ENCODE measurements at places on chromosomes 7 and 10.

DNA sequence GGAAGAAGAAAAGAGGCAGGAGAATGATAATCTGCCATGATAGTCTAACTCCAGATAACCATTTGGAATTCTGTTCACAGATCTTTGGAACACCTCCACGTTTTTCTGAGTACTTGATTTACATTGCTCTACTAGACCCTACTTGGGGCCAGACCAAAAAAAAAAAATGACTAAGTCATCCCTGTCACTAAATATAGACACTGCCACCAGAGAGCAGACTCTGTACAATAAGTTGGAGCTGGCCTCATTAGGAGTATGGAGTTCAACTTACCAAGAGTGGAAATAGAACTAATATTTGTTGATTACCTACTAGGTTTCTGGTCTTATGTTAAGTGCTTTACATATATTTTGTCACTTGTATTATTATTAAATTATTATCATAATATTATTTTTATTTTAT lies 80.9 kb upstream of the ZNF800 start:
- no peak for DNase-seq

GRCh38 chr10:28304032-28304571 lies 1.2 kb upstream of the MPP7 start:
- no peak for DNase-seq

DNA sequence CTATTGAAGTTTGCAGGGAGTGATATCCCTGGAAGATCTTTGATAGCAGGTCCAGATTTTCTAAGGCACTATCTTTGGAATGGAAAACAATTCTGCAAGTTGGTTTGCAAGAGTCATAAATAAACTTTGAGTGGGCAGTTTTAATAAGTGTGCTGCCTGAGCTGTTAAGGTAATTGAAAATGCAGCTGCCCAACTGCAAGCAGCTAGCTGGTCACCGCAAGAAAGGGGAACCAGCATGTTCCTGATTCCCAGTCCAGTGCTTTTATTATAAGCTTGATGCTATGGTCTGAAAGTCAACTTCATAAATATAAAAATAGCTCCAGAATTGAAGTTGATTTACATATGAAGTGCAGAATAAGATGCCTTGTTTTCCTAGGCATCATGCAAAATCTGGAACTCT lies 308.4 kb downstream of the ZNF248 start:
- no peak for DNase-seq

- DNase-seq: peak; percentile 69
Observed at GRCh38 chr7:151448261-151449252, 8.6 kb upstream of the CRYGN start.

- peak; percentile 42 for DNase-seq
Observed at GRCh38 chr10:100996678-100997359, 2.8 kb upstream of the LZTS2 start.

GRCh38 chr10:107477266-107477665 lies 312.8 kb upstream of the SORCS1 start:
- no peak for DNase-seq

DNA sequence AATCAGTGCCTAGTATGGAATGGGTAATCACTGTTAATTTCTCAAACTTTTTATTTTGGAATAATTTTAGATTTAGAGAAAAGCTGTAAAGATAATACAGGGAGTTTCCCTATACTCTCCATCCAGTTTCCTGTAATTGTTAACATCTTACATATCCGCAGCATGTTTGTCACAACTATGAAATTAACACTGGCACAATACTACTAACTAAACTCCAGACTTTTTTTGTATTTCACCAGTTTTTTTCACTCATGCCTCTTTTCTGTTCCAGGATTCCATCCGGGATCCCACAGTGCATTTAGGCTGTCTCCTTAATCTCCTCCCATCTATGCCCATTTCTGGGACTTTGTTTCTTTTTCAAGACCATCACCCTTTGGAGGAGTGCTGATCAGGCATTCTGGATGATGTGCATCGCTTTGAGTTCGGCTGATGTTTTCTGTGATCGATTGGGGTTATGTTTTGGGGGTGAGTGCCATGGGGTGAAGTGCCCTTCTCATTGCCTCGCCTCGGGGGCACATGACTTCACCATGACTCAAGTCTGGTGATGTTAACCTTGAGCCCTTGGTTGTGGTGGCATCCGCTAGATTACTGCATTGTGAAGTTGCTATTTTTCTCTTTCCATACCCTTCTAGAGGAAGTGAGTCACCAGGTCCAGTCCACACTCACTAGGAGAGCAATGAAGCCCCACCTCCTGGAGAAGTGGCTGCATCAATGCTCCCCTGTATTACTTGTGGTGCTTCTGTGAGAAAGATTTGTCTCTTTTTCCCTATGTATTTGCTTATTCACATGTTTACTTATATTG lies 43.9 kb upstream of the GRB10 start:
- peak; percentile 93 for DNase-seq

DNA sequence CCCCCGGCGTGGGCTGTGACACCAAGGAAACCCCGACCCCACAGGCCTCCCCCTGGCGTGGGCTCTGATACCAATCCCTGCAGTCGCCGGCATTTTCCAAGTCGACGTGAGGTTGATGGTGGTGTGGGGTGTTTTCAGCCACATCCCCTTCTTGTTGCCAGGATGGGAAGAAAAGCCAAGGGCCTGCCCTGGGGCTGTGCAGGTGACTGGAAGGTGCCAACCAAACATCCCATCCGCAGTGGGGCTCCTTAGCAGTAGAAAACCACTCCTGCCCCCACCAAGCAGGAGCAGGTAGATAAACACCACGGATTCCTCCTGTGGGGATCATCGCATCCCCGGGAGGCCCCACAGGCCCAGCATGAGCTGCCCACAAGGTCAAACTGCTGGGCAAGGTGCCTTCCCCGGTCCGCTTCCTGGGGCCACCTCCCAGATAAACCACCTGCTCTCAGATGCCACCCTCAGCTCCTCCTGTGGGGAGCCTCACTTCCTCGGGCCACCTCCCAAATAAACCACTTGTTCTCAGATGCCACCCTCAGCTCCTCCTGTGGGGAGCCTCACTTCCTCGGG lies 88.5 kb upstream of the DIP2C start:
- no peak for DNase-seq

DNA sequence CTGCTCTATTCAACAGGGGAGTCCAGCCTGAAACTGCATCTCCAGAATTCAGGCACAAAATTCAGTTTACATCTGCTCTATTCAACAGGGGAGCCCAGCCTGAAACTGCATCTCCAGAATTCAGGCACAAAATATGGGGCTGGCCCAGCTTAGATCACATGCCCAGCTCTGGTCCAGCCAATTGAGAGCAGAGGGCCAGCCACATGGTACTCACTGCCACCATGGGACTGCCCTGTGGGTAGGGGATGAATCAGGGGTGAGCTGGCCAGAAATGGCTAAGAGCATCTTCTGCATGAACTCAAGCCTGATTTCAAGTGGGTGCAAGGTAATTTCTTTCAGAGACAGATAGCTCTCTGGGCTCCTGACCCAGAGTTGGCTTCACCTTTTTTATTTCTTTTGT lies 156.6 kb upstream of the LYZL2 start:
- peak; percentile 78 for DNase-seq

GRCh38 chr7:146722986-146723385 lies 606.4 kb downstream of the CNTNAP2 start:
- DNase-seq: no peak

GRCh38 chr7:82469207-82469606 lies 25.6 kb upstream of the CACNA2D1 start:
- no peak for DNase-seq

DNA sequence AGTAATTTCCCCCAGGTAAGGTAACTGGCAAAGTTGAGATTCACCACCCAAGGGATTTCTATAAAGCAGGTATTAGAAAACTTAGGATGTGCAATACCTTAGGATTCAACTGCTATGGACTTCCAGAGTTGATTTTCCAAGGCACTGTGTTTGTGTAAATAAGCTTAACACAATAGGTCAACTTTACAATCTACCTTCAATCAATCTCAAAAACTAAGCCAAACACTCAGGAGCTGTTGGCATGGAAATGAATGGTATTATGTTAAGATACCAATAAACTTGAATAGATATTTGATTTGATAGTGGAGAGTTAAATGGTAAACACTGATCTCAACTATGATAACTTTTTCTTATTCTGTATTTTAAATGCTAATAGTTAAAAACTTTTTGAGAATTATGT lies 762 bp upstream of the SEMA3E start:
- DNase-seq: no peak

- no peak for DNase-seq
Observed at GRCh38 chr7:66518151-66518691, 110.5 kb upstream of the KCTD7 start.

GRCh38 chr7:109582211-109582610 lies 1012.5 kb downstream of the DNAJB9 start:
- no peak for DNase-seq

- peak; percentile 44 for DNase-seq
Observed at GRCh38 chr10:95655571-95656290, 780 bp downstream of the ALDH18A1 start.

- no peak for DNase-seq
Observed at GRCh38 chr7:3461923-3462322, 160.9 kb downstream of the SDK1 start.

DNA sequence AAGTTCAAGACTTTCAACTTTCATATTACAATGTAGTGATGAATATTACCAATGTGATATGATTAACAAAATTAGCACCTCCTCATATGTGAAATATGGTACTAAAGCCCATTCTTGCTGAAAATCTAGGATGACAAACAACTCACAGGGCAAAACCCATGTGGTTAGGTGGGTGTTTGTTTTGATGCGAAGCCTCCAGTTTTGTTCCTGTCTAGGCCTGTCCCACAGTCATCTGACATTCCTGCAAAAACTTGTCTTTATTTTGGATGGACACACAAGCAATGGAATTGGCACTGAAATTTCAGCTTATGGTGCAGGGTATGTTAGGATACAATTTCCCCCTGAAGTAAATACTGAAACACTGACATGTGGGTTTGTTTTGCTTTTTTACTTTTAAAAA lies 95.3 kb downstream of the PARD3 start:
- no peak for DNase-seq

- DNase-seq: peak; percentile 49
Observed at GRCh38 chr7:143305423-143306070, 10.4 kb upstream of the CLCN1 start.

DNA sequence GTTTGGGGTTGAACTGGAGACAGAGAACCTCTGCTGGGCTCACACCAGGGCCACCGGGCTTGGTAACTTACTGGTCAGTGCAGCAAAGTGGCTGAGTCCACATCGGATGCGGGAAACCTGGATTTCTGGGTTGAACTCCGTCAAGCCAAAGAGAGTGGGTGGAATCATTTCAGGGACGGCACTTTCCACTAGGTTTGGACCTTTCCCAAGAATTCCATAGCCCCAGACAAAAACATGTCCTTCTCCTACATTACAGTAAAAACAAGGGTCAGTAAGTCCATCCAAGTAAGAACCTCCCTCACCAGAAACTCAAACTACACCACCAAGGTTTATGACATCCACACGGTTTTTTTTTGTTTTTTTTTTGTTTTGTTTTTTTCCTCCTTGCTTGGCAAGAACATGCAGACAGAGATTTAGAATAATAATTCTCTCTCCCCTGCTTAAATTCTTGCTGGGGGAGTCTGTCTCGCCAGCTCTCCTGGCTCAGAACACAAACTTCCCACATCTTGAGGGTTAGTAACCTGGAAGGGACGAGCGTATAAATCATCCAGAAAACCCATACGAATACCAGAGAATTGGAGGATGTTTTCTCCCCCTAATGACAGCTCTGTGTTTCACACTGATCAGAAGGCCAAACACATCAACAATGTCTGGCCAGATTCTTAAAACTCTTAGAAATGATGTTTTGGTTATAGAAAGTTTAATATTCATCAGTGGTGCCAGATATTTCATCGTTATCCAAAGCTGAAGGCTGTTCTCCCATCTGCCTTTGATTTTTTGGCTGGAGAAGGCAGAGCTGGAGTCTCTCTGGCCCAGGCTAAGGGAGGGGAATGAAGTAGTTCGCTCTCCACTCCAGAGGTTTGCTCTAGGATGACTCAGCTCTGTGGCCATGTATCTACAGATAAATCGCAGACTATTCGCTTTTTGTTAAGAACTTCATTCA lies 17.5 kb downstream of the RCC1L start:
- DNase-seq: peak; percentile 39

DNA sequence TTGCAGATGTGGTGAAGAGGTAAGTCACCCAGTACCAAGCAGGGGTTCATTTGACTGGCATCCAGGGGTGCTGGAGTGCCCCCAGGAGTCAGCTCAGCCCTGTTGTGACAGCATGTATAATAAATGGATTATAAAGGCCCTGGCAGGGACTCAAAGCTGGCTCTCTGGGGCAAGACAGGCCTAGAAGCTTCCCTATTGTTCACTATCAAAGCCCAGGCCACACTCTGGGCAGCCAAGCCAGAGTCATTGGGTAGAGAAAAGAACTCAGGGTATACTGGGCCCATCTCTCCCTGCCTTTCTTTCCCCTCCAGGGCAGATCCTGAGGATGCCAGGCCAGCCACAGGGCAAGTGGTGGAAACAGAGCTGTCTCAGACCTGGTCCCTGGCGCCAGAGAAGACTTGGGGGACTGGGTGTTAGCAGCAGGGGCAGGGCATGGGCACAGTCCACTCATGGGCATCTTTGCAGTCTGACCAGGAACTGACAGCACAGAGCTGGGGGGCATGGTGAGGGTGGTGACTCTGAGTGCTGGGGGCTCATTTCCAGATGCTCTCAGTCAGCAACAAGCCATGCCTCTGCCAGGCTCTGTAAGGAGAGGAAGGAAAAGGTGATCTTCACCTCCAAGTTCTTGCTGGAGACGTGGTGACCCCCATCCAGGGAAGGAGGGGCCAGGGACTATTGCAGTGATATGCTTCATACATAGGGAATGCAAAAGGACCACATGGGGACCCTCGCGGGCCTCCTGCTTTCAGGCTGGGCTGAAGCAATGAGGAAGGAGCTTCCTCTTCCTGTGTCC lies 11.7 kb downstream of the RBP3 start:
- DNase-seq: no peak

- DNase-seq: no peak
Observed at GRCh38 chr7:42720012-42720411, 191.9 kb downstream of the C7orf25 start.

- no peak for DNase-seq
Observed at GRCh38 chr10:127548022-127548421, 1.1 kb upstream of the NPS start.

- no peak for DNase-seq
Observed at GRCh38 chr7:55413442-55413841, 48.3 kb downstream of the LANCL2 start.

DNA sequence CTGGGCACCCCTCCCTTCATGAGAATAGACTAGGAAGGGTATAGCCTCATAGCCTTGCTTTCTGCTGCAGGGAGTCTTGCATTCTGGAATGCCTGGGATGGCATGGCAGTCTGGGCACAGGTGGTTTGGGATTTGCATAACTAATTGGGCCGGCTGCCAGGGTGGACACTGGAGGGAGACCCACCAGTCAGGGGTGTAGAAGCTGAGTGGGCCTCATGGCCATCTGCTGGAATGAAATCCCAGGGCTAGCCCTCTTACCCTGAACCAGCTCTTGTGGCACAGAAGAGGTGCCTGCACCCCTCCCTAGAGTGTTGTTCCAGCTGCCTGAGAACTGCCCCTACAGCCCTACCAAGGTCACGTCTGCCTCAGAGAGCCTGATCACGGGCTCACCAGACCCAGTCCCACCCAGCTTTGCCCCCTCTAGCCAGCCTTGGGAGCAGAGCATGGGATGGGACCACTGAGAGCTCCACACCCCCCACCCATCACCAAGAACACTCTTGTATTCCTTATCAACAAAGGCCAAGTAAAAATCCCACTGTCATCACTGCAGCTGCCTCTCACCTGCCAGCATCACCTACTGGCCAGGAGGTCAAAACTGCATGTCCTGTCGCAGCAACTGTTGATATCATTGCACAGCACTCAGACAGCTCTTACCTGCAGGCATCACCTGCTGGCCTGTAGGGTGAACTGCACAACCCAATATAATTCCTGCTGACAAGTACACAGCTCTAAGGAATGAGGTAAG lies 148.9 kb downstream of the ZEB1 start:
- peak; percentile 32 for DNase-seq
